Activated CD8-positive, alpha-beta memory T cell treated with anti-CD3 and anti-CD28 coated beads for 1 hour (primary cell): ENCODE measurements at places on chromosomes 13 and 19.

GRCh38 chr13:107441279-107441678 is 774.1 kb downstream of the LIG4 start:
- no peak for DNase-seq

DNA sequence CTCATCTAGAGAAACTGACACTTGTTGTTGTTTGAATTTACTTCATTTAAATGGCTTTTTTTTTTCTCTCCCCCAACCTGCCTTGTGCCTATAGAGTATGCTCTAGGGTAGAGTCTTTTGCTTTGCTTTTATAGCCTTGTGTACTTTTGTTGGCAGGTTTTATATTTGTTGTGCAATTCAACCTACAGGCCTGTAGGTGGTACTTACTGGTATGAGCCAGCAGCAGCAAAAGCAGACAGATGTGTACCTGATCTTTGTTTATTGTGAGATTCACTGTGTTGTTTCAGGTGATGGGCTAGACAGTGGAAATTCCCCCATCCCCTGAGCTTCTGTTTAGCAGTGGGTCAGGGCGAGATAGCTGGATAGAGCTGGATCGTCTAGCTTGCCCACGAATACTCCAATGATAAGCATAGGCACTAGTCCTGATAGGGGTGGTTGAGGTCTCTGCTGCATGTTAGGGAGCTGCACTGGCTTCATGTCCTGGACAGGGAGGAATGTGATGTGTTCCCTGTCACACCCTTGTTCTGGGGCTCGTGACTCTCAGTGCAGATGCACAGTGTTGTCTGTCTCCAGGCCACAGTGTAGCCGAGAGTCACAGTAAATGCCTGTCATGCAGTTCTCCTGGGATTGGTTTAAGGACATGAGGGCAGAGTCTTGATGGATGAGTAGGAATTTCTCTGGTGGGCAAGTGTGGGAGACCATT is 21.3 kb downstream of the DNAJC3 start:
- no peak for DNase-seq

GRCh38 chr13:108377646-108378206 is 108.2 kb downstream of the TNFSF13B start:
- no peak for DNase-seq

DNA sequence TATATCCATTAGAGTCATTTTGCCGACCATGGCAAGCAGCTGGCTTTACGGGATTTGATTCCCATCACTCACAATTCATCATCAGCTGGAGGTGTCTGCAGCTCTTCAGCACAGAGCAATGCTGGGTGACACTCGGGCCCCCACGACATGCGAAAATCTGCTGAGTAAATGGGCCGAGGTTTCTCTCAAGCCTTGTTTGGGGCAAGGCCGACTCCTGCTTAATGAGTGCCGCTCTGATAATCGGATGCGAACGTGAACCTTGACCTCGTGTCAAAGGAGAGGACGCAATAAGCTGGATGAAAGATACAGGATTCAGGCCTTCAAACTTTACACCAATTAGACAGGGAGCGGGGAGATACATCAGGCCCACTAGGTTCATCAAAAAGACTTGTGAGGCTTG is 65.2 kb downstream of the GGACT start:
- DNase-seq: no peak

DNA sequence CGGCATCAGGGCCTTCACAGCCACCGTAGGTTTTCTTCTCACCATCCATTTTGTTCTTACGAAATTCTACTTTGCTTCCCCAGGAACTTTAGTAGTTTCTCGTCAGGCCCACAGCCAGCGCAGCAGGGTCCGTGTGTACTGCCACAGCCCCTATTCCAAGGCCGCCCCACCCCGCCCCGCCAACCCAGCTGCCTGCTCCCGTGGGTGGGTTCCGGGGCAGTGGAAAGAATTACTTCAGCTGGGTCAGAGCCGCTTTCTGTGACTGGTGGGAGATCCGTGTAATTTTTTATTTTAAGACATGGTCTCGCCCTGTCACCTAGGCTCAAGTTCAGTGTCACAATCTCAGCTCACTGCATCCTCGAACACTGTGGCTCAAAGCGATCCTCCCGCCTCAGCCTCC is 4.2 kb downstream of the OR7D2 start:
- no peak for DNase-seq

DNA sequence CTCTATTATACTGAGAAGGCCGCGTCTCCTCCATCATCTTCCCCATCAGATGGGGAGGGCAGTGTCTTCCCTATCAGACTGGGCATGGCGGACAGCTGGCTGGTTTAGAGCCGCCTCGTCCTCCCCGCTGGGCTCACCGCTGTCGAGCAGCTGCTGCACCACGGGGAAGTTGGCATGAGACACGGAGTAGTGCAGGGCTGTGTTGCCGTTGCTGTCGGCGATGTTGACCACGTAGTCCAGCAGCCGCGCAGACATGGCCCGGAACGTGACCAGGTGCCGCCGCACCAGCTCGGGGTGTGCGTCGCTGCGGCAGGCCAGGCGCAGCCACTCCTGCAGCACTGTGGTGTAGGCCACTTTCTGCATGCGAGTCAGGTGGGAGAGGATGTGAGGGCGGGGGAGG is 18.8 kb upstream of the SPC24 start:
- DNase-seq: no peak

DNA sequence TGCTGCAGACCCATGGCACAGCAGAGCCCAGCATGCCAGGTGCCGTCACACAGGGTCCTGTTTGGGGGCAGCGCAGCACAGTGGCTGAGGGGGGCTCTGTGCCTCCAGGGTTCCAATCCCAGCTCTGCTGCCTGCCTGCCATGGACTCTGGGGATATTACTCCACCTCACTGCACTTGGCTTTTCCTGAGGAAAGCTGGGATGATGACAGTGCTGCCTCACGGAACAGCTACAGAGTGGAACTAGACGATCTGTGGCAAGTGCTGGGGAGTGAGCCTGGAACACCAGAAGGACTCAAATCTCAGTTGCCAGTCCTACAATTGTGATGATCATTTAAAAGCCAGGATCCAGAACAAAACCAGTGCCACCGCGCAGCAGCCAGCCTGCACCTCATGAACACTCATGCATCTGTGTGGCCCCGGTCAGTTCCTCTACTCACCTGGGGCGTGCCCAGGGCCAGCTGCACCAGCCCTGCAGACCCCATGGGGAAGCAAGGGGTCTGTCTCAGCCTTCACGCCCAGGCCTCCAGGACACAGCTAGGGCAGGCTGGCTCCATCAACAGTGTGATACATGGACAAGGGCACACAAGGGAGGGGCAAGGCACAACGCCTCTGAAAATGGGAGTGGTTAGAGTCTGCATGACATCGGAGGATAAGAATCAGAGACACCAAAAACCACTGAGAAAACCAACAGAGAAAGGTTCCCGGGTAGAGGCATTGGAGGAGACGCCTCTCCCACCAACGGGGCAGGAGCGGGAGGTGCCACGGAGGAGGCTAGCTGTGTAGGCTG is 55.2 kb downstream of the ATP7B start:
- no peak for DNase-seq

DNA sequence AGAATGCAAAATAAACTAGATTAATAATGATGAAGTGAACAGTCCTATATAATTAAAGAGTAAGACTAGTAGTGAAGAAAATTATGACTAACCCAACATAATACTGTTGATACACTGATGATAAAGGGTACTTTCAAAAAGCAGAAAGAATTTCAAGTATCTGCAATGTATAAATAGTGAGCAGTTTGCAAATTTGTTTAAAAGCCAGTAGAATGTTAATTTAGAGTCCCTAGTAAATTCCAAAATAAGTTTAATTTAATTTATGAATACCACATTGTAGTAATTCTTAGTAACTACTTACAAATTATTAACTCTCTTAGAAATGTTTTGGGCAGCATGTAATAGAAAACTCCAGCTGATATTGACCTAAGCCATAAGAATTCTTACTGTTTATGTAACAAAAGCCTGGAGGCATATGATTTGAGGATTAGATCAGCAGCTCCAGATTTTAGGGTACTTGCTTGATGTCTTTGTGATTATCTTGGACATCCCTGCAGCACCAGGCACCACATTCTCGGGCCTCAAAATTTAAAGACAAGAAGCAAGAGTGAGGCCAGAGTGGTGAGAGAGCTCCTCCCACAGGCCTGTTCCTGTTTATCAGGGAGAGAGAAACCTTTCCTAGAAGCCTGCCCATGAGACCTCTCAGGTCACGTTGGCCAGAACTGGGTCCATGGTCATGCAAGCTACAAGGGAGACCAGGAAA is 67.6 kb upstream of the TDRD3 start:
- no peak for DNase-seq

- no peak for DNase-seq
These were observed 347.4 kb downstream of the LIG4 start for GRCh38 chr13:107867701-107868661.

- DNase-seq: no peak
These were observed 5.6 kb upstream of the SIGLEC9 start for GRCh38 chr19:51119101-51119500.

- no peak for DNase-seq
These were observed 63.9 kb downstream of the LHFPL6 start for GRCh38 chr13:39538816-39539790.

- DNase-seq: no peak
These were observed 19.4 kb downstream of the ACTN4 start for GRCh38 chr19:38666663-38667511.

GRCh38 chr13:24097667-24098066 is 62.9 kb upstream of the SPATA13 start:
- no peak for DNase-seq

- no peak for DNase-seq
These were observed 73.4 kb upstream of the FLT1 start for GRCh38 chr13:28568286-28568685.

DNA sequence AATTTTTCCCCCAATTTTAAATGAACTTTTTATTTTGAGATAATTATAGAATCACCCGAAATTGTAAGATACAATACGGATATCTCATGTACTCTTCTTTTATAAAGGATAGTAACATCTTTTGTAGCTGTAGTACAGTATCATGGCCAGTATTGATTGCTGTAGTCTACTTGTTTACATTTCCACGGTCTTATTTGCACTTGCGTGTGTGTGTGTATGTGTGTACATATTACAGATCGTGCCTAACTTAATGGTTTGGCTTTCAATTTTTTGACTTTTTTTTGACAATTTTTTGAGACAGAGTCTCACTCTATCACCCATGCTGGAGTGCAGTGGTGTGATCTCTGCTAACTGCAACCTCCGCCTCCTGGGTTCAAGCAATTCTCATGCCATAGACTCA is 6.7 kb downstream of the PAN3 start:
- DNase-seq: no peak

GRCh38 chr19:49845414-49845813 is 5.5 kb upstream of the PTOV1 start:
- no peak for DNase-seq
